ENCODE measurements at places on chromosomes 7 and 10.

DNA sequence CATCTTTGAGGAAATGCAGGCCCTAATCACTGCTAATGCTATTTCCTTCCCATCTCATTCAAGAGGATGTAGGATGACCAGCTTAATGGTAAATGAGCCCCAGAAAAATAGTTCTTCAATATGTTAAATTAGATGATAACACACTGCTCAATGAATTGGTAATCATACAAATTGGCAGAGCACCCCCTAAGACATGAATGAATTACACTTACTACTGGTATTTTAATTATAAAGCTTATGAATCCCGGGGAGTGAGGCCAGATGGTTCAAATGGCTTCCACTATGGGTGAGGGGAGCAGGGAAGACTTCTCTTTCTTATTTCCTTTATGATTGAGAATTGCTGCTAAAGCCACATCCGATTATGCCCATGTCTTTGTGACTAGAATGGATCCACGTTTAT is 159.2 kb upstream of the TARP start:
- DNase-seq = no peak

DNA sequence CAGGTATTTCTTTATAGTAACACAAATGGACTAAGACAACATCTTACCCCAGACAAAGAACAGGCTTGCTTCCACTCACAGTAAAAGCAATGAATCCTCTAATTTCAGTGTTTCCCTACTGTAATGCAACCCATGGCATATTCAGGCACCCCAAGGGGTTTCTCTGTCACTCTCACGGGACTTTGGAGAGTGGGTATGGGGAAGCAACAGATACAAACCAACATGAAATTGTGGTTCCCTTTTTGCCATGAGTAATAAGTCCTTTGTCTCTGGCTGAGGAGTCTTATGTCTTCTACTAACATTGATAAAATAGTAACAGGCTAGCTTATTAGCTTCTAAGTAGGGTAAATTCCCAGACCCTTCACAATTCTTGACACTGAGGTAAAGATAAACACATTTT is 51.4 kb upstream of the AOAH start:
- DNase-seq = no peak

- DNase-seq = no peak
These were observed 41.4 kb upstream of the ANLN start for GRCh38 chr7:36348256-36348655.

GRCh38 chr10:71059054-71059818 is 153.1 kb upstream of the UNC5B start:
- DNase-seq = no peak

Measured in NAMALWA (cell line).